ENCODE measurements at places on chromosomes 5 and 9.

GRCh38 chr5:107146901-107147300 lies 523.8 kb downstream of the EFNA5 start:
- DNase-seq, result no peak

DNA sequence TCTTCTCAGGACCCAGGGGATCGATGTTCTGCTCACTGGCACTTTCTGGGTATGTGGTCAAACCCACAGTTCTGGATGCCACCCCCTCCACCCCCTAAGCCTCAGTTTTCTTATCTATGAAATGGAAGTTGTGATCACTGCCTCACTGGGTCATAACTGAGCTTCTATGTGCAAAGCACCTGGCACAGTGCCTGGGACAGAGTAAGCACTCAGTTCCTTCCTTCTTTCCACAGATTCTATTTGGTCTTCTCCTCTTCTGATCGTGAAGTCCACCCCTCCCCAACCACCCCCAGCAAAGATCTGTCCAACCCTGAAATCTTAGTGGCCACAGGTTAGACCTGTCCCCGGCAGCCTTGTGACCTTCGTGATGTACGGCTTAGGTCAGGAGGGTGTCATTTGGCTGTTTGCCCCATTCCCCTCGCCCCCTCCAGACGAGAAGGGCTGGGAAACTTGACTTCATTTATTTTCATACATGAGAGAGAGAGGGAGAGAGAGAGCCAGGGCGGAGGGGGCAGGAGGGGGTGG lies 181.4 kb downstream of the FGF18 start:
- DNase-seq, result no peak

- no peak for DNase-seq
Measured at GRCh38 chr9:117720555-117720954, 16.4 kb downstream of the TLR4 start.

DNA sequence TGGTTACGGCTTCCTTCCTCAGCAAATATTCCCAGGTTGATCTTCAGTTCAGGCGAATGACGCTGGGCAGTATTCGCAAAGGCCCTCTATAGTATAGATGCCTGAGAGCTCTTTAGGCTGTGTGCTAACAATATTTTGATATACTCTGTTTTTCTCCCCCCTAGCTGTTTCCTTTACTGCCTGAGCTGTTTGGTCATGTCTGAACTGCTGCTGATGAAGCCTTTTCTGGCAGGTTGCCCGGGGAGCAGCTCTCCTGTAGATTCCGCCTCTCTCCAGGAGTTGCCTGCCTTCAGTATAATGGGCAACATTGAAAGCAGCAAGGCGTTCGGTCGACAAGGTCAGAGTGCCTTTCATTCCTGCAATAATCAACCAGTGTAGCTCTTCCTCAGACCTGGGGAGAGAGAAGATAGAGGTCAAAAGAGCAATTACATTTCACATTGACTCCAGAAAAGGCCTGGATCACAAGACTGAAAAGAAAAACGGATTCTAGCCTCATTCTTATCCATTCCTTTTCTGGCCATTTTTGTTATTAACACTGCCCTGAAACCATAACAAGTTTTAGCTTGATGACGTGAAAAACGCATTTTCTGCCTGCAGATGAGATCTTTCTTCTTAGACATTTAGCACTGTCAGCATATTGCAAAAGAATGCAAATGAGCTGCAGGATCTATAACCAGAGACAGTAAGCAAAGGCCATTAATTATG lies 60.1 kb upstream of the ZNF608 start:
- peak; percentile 27 for DNase-seq

DNA sequence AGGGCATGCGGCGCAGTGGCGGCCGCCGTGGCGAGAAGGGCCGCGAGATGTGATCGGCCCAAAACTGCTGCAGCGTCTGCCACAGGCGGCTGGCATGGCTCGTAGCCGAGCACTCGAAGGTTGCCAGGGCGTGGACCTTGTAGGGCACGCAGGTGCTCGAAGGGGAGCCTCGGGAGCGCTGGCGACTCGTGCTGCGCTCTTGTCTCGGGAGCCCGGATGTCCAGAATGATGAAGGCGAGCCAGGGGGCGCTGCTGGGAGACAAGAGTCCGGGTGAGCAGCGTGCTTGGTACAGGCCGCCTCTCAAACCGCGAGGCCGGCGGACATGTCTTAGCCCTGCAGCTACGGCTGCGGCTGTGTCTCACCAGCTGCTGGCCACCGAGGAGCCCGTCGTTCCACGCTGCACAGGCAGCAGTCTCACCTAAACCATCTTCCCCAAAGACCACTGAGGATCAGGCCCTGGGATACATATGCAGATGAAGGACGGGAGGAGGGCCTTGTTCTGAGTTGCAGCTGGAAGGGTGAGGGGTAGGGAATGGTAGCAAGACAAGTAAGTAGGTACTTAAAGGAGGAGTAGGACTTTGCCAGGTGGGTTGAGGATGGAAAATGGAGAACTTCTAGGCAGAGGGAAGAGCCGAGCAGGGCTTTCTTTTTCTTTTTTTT lies 1.7 kb downstream of the CBY3 start:
- peak; percentile 36 for DNase-seq

DNA sequence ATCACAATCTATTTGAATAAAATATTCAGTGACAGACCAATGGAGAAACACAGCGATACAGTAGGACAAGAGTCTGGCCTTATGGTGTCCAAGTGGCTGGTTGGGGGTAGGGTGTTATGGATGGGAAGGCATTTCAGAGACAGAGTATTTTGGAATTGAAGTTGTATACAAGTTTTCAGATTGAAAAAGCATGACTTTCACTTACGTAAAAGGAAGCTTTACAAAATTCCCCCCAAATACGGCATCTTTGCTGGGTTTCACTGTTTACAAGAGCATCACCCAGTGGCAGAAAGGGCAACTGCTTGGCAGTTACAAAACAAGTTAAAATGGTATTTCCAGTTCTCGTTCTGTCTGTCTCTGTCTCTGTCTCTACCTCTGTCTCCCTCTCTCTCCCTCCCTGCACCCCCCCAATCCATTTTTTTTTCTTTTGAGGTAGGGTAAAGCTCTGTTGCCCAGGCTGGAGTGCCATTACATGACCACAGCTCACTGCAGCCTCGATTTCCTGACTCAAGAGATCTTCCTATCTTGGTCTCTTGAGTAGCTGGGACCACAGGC lies 86.2 kb downstream of the PTPN3 start:
- peak; percentile 27 for DNase-seq

- no peak for DNase-seq
Measured at GRCh38 chr9:121827251-121827967, 176.0 kb downstream of the DAB2IP start.

DNA sequence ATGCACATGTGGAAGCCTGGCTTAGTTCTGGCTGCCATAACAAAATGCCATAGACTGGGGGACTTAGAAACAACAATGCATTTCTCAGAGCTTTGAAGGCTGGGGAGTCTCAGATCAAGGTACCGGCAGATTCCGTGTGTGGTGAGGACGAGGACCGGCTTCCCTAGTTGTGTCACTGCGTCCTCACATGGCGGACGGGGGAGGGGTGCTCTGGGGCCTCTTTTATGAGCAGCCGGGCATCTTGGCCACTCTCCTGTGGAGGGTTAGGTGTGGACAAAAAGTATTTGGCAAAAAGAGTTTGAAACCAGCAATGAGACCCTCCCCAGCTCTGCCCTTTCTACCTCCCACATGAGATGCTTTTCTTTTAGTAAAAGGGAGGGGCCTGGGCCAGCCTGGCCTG lies 118.5 kb upstream of the LPCAT1 start:
- no peak for DNase-seq

GRCh38 chr5:38382898-38383297 lies 124.5 kb downstream of the EGFLAM start:
- DNase-seq, result peak; percentile 61

GRCh38 chr5:38603691-38604090 lies 47.2 kb upstream of the LIFR start:
- DNase-seq, result no peak

GRCh38 chr5:60339691-60340201 lies 360.2 kb downstream of the DEPDC1B start:
- no peak for DNase-seq

DNA sequence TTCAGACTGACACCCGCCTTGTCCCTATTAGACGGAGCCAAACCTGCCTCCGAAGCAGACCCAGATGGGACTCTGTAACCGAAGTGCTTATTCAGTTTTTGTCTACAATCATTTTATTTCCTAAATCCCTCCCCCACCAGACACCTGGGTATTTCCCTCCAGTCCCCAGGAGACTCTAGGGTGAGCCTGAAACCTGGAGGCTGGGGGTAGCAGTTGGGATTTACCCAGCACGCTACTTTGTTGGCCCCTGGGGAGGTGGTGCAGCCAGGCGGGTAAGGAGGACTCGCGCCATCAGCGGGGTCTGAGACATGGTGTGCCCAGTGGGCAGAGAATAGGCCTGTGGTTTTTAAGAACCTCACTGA lies 1.3 kb upstream of the LHX2 start:
- no peak for DNase-seq

DNA sequence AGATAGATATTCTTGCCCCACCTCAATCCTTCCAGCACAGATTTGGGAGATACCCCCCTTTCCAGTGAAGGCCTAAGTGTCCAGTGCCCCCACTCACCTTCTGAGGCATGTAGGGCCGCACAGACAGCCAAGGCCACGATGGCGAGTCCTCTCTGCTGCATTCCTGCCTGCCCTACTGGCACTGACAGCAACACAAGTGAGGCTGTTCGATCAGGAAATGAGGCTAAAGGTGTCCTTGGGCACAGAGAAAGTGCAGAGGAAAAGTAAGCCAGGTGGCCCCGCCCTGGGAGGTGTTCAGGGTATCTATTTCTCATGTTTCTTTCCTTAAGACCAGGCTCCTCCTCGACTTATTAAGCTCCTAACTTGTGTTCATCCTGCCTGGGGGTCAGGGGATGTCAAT lies at the start of gene CCL28:
CCL28 (minus strand) TSS at position 236 of the 400 bp plus-strand sequence; CDS start at position 161, 75 bp downstream.
- no peak for DNase-seq

GRCh38 chr9:37692622-37693221 lies 42.0 kb downstream of the FRMPD1 start:
- DNase-seq, result no peak
